Islet precursor cell (in vitro differentiated cells): ENCODE measurements at places on chromosomes 4 and X.

GRCh38 chr4:183175631-183176232, 76.7 kb downstream of the WWC2 start:
- no peak for DNase-seq

- no peak for DNase-seq
These were observed 262.2 kb downstream of the ARHGAP10 start for GRCh38 chr4:147994076-147994475.

GRCh38 chr4:57122959-57123358, 12.8 kb upstream of the IGFBP7 start:
- DNase-seq, result no peak

DNA sequence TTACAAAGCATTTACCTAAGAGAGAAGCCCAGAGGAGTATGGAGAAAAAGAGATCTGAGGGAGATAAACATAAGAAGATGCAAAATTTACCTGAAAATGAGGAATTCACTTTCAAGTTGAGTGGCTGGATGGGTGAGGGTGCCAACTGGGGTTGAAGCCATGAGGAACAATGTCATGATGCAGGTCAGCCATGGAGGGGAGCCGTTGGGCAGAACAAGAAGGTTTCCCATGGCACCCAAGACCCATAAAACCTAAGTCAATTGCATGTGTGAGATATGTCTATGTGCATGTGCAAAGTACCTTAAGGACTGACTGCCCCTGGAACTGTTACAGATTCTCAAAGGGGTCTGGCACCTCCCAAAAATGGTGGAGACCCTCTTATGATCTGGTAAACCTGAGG, 46.6 kb upstream of the PRRG1 start:
- DNase-seq, result no peak
